ENCODE measurements at places on chromosomes 6 and 20. TPM values are rescaled to one million over a fixed set of nuclear protein-coding genes. Genes with fewer than 3 reads are reported as not detected.

DNA sequence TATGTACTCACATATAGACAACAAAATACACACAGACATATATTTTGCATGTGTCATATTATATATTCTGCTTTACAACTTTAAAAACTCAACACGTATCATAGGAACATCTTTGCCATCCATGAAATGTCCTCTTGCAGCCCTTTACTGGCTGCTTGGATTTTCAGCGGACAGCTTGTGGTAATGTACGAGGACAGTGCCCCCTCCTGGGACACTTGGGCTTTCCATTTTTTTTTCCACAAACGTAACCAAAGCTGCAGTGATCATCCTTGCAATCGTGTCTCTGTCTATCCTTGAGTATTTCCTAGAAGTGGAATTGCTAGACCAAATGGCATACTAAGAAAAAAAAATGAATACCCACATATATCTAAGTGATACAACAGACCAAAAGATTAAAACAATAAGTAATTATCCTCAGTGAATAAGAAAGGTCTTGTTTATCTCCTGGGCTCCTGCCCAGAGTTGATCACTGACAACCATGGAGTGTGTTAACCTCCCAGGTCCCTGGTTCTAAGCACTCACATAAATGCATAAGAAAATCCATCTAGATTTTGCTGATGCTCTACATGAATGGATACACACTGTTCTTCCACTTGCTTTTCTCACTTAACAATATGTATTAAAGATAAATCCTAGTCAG, 18.1 kb downstream of the BPI start:
- DNase-seq, result peak; percentile 60

- no peak for DNase-seq
These were observed 401 bp downstream of the CYP39A1 start for GRCh38 chr6:46652232-46652602.

SMOC2 gene
- total RNA-seq, result 98.2 TPM

DNA sequence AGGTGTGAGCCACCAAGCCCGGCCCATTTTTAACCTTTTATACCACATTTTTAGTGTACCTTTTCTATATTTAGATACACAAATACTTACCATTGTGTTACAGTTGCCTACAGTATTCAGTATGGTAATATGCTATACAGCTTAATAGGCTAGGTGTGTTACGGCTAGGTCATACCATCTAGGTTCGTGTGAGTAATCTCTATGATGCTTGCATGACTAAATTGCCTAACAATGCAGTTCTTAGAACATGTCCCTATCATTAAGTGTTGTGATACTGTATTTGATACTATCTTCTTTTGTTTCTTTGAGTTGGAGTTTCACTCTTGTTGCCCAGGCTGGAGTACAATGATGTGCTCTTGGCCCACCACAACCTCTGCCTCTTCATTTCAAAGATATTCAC, 387.7 kb upstream of the SASH1 start:
- no peak for DNase-seq

NKAIN2 gene
- total RNA-seq, result 1.1 TPM

NKX2-4 gene
- not detected for total RNA-seq

Data from uterus (tissue), 4 donors.